ENCODE measurements at places on chromosomes 3 and 15. TPM values are rescaled to one million over a fixed set of nuclear protein-coding genes. Genes with fewer than 3 reads are reported as not detected.

Gene CPB1
- total RNA-seq = 4.8 TPM

Gene GOLGA8R
- total RNA-seq = not detected

Gene HYAL2
- total RNA-seq = 14.8 TPM

Gene ACTRT3
- total RNA-seq = 0.11 TPM

Gene KIF15
- total RNA-seq = 29.3 TPM
